Neuronal stem cell (in vitro differentiated cells): ENCODE measurements at places on chromosomes 7 and 10.

DNA sequence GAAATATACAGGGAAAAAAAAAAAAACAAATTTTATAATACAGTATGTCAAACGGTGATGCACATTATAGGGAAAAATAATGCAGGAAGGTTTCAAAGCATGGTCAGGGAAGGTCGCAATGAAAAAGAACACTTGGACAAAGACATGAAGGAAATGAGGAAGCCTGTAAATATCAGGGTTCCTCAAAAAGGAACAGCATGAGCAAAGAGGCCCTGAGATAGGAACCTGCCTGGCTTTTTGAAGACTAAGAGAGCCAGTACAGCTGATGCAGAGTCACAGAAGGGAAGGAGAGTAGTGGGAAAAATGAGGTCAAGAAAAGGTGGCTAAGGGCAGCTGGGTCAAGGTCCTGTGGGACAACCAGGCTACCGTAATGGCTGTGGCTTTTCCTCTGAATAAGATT lies 1.9 kb downstream of the VPS41 start:
- DNase-seq: no peak

- DNase-seq: no peak
These were observed 517.4 kb downstream of the PARD3 start for GRCh38 chr10:34297541-34298345.

GRCh38 chr7:47836503-47837202 lies 111.6 kb downstream of the PKD1L1 start:
- no peak for DNase-seq

DNA sequence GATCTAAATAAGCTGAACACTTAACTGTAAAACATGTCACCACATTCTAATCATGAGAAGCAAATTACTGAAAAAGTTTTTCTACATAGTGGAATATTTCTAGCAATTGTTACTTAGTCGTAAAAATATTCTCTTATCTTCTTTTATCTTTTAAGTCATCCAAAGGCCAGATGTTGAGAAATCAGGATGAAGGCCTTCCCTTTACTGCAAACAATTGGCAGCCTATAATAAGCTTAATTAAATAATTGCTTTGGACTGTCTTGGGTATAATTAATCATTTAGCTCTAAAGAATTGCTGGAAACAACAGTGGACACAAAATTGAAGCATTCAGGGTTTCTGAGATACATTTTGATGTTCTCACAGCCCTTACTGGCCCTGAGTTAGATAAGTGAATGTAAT lies 226.5 kb downstream of the FANK1 start:
- DNase-seq: no peak

DNA sequence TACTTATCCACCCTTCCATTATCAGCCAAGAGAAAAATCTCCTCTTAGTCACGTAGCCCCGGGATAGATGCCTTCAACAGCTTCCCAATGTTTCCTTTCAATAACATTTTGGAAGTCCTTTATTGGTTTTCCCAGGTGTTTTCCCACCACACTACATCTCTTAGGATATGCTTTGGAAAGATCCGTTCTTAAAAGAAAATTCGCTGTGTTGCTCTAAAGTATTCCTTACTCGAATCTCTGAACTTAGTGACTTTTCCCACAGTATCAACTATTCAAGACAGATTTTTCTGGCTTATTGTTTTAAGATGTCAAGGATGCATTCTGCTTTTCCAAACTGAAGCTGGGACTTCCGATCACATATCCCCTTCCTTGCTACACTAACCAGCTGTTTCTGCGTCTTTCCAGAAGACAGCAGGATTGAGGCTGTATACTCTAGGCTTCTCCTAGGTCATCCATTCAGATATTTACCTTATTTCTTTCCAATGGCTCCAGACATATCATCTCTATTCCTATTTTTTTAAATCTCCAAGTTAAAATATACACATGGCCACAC lies 36.5 kb upstream of the SVIL start:
- DNase-seq: no peak

DNA sequence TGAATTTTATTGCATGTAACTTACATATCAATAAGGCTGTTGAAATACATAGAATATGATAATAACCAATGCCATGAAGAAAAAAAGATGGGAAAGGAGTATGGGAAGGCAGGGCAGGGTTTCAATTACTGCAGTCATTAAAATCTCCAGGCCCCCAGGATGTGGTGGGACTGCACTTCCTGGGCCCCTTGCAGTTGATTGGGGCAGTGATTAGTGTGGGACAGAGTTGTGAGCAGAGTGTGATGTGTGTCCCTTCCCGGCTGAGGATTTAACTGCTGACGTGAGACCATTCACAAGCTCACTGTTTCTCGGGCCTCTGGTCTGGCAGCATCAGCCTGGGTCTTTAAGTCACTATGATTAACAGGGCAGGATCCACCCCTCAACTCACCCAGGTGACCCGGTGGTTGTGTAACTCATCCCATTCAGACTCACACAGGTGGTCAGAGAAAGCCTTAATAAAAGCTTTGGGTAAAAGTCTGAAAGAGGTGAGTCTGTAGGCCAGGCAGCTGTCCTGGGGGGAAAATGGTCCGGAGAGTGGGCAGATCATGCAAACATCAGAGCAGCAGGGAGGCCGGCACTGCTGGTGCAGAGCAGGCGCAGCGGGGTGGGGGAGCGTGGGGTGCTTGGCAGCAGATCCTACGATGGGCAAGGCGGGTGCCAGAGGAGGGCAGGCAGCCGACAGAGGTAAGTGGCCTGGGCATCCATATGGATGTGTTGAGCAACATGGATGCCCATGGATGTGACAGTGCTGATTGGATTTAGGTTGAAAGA lies 36.3 kb upstream of the WDFY4 start:
- no peak for DNase-seq

DNA sequence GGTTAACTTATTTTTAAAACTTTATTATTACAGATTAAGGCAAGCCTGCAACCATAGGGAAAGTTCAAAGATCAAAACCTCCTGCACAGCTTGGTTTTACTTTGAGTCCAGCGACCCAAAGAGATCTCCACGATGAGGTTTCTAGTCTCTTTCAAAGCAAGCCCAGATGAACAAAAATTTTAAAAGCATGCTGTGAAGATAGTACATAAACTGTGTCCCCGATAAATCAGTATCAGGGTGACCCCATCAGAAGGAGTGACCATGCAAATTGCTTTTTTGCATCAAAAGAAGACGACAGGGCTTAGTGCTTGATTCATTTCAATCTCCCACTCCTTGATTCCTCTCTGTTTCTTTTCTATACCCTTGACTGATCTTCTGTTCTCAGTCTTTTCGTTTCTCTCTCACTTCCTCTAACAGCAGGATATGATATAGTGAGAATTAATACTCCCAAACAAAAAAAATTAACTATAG lies 16.0 kb upstream of the DNTT start:
- DNase-seq: no peak

DNA sequence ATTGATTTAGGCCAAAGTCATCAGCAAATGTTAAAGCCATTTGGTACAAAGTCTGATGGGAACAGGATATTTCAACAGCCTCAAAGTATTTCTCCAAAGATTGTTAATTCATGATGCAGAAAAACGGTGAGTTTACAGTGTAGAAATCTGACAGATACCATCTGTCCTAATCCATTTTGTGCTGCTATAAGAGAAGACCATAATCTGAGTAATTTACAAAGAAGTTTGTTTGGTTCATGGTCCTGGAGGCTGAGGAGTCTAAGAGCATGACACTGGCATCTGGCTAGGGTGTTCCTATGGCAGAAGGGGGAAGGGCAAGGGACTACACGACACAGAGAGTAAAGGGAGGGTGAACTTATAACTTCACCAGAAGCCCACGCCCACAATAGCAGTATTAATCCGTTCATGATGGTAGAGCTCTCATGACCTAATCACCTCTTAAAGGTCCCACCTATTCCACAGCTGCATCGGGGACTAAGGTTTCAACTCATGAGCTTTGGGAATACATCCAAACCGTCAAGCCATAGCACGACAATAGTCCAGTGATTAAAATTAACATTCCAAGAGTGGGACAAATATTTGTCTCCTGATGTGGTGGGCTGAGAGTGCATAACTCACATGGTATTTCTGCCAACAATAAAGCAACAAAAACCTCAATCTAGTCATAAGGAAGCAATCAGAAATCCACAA lies 298.6 kb upstream of the AKR1E2 start:
- DNase-seq: no peak
